Stimulated activated CD8-positive, alpha-beta memory T cell treated with anti-CD3 and anti-CD28 coated beads, Interleukin-12 subunit alpha, Interleukin-12 subunit beta, amount 100 ng/mL, for 4 hours (primary cell): ENCODE measurements at places on chromosomes 12 and 14.

DNA sequence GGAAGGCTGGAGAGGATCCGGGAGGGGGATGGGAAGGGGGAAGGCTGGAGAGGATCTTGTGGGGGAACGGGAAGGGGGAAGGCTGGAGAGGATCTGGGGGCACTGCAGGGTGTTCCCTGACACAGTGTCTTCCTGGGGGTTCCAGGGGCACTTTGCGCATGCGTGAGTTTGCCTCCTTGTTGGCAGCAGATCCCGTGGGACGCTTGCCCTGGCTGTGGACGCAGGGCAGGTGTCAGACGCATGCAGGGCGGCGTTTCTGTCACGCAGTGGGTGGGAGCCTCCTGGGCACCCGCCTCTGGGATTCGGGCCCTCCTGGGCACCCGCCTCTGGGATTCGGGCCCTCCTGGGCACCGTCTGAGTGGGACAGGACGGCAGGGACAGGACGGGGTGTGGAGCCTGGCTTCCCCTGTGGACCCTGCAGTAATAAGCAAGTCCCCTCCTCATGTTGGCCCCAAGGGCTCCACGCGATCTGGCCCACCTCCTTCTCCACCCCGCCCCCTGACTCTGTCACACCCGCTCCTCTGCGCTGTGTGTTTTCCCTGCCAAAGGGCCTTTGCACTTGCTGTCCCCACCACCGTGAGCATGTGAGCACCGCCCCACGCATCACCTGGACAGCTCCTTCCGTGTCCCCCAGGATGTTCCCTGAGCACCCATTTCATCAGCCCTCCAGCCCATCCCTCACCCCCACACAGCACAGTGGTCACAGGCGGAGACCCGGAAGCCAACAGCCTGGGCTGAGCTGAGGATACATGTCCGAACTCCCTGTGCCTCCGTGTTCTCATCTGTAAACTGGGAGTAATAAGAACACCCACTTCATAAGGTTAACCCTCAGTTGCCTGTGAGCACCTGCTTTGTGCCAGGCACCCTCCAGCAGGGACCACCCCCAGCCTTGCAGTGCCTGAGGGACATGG is 4.4 kb downstream of the MMP17 start:
- DNase-seq, result no peak

DNA sequence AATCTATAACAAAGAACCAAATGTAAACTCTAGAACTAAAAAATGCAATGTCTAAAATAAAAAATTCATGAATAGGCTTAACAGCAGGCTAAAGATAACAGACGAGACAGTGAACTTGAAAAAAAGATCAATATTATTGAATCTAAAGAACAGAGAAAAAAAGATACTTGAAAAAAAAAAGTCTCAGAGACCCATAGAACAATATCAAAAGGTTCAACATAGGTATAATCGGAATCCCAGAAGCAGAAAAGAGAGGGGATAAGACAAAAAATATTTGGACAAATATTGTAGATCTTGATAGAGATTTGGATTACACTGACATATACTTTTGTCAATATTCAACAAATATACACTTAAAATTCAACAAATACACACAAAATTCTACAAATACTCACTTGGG is 56.6 kb downstream of the TC2N start:
- no peak for DNase-seq

- DNase-seq, result no peak
These were observed 37.9 kb downstream of the SH2B3 start for GRCh38 chr12:111443586-111443985.

GRCh38 chr14:51395361-51395849 is 155.4 kb downstream of the TMX1 start:
- DNase-seq, result no peak

DNA sequence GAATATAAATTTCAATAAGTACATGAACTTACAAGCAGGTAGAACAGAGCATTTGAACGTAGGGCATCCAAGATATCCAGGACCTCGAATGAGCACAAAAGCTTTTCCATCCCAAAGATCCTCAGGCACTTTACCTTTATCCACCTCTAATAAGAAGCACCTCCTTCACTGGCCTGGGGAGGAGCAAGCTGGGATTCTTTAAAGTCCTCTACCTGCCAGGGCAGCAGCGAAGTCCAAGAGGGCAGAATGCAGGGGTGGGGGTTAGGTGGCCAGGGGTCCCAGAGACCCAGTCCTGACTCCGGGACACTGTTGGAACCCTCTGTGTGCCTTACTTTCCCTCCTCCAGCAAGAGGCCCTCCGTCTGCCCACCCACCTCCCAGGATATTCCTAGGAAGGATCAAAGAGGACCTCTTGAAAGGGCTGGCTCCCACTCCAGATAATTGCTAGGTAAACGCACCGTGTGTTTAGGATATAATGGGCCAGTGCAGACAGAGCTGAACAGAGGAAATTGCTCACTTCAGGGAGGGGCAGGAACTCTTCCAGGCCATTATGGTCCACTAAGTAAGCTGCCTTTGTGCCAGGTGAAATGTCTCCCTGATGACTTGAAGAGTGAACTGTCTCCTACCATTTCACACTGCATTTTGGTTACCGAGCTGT is 68.1 kb downstream of the TTC9 start:
- DNase-seq, result no peak

- DNase-seq, result peak; percentile 54
These were observed at the start of gene GLIPR1L1 for GRCh38 chr12:75334384-75335030. Gene GLIPR1L1 (plus strand): TSS chr12:75334670. CDS start chr12:75334729, 59 bp downstream.

GRCh38 chr12:74365178-74365964 is 172.3 kb upstream of the ATXN7L3B start:
- no peak for DNase-seq

DNA sequence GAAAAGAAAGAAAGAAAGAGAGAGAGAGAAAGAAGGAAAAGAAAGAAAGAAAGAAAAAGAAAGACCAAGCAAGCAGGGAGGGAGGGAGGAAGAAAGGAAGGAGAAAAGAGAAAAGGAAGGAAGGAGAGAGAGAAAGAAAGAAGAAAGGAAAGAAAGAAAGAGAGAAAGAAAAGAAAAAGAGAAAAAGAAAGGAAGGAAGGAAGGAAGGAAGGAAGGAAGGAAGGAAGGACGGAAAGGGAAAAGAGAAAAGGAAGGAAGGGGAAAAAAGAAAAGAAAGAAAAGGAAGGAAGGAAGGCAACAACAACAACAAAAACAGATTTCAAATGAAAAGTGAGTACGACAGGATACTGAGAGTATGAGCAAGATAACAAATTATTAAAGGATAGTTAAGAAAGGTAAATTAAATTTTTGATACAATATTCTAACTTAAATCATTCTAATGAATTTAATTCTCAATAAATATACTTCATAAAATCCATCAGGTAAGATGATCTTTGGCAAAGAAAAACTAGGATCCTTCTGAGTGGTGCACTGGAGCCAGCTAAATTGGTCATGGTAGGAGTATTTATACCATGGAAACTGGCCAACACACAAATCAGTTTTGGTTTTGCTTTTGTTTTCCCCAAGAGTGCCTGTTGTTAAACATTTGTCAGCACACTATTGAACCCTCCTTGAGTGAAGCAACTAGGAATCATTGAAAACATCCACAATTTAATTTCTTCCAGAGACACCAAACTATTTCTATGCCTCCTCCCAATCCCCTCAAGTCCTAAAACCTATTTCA is 56.1 kb upstream of the DYRK2 start:
- no peak for DNase-seq

DNA sequence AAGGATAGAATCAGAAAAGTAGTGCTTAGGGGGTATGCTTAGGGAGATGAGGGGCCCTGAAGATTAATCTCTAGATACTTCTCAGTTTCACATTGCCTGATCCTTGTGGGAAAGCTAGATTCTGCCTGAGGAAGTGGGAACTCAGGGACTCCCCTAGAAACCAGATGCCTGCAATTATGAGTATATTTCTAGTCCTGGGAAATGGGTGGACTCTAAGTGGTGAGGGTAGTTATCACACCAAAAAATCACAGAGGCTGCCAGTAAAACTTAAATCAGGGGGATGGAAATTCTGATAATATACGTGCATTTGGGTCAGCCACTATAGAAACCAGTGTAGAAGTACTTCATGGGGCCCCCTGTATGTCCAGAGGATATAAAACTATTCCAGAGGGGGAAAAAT is 18.3 kb downstream of the HOXC4 start:
- no peak for DNase-seq

DNA sequence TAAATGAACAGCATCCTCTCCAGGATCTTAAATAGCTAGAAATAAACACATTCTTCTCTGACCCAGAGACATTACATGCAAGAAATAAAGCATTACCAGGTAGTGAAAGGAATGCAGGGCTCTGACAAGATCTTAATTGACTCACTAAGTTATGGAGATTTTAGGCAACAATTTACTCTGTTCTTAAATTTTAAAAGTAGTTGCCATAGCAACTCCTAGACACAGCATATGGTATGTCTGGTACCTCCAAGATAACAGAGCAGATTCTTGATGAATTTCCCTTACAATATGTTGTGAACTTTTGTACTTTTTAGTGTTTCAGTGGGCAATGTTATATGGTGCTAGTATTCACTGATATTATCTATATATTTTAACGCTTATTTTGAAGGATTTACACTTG is 76.7 kb upstream of the G2E3 start:
- no peak for DNase-seq

DNA sequence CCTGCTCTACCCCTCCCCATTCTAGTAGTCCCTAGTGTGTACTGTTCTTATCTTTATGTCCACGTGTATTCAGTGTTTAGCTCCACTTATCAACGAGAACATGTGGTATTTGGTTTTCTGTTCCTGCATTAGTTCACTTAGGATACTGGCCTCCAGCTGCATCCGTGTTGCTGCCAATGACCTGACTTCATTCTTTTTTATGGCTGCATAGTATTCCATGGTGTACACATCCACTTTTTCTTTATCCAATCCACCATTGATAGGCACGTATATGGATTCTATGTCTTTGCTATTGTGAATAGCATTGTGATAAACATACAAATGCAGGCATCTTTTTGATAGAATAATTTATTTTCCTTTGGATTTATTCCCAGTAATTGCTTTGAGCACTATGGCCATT is 327.7 kb downstream of the DUSP6 start:
- DNase-seq, result no peak

DNA sequence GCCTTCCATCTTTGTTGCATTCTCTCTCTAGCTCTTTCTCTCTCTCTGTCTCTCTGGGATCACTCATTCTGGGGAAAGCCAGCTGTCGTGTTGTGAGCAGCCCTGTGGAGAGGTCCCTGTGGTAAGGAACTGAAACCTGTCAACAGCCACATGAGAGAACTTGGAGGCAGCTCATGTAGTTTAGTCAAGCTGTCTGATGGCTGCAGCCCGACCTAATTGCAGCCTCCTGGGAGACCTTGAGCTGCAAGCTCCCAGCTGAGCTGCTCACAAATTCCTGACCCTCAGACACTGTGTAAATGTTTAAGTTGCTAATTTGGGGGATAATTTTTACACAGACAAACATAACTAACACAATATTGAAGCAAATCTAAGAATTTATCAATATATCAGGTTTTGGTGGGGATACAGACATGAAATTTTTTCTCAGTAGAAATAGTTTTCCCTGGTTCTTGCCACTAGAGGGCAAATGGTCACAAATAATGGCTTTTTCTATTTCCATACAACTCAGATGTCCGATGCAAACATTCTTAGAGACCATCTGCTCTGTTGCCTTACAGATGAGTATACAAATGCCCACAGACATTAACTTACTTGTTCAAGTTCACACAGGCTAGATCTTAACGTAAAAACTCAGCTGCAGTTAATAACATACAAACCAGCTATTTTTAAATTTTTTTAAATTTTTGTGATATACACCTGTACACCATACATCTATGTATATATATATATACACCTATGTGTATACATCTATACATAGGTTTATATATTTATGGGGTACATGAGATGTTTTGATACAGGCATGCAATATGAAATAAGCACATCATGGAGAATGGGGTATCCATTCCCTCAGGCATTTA is 15.5 kb upstream of the KRR1 start:
- no peak for DNase-seq

DNA sequence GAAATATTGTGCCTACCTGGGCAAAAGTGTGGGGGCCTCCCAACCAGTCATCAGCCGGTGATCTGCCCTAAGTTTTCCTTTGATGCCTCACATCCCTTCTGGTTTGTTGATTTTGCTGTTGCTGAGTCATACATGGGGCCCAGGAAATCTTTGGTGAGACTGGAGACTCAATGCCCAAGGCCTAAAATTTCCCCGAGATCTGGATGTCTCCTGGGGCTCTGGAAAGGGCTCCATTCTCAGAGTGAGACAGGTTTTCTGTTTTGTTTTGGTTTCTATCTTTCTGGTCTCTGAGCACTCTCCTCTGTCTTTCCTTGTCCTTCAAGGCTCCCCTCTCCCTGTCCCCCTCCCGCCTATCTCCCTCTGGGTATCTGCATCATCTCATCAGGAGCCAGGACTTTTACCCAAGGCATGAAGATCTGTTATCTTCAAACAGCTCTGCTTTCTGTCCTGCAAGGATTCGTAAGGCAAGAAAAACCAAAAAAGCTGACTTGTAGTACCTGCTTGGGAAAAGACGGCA is 152.8 kb upstream of the MAX start:
- no peak for DNase-seq

DNA sequence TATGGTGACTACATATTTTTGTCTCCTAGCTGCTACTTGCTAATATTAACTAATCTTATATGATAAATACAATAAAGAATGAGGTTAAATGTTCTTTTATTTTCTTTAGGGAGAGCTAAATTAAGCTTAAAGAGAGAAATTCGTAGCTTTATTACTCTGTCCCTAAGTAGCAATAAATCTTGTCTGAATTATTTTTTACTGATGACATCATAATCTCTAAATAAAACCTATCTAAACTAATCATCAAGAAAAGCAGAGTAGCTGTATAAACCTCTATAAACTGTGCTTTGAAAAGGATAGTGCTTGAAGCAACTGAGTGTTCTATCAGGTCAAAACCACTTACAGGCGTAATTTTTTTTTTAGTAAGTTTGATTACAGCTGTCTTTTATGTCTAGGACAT is 42.5 kb downstream of the METTL25 start:
- DNase-seq, result no peak

DNA sequence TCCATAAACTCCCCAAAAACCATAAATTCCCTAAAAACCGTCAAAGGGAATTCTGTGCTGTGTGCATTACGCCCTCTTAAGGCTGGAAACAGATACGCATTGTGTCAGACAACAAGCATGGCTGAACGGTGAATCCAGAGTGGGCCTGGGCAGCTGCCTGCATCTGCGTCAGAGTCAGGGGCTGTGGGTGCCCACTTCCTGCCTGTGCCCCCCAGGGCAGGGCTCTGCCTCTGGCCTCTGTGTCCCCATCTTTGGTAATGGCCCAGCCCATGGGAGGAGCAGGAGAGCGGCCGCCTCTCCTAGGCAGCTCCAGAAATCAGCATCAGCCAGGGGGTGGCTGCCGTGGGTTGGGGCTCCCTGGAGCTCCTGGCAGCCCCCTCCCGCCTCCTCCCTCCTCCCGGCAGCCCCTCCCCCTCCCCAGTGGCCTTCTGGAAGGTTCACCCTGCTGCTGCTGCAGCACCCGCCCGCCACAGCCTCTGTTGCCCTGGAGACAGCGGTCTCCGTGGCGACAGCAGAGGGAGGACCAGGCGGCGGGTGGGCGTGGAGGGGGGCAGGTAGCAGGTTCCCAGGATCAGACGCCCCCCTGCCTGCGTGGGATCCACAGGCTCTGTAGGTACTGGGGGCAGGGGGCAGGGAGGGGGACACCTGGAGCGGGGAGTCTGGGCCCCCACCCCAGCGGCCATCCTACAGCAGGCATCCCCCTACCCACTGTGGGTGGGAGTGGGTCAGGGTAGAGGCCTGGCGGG is 5.9 kb downstream of the MMP17 start:
- no peak for DNase-seq
